HT1080 (cell line): ENCODE measurements at places on chromosomes 12 and 14.
A peak's percentile ranks its signal among the peaks of the same experiment; 100 is the strongest.

GRCh38 chr12:90028635-90029051, 320.0 kb upstream of the ATP2B1 start:
- DNase-seq, result peak; percentile 25

- no peak for DNase-seq
These were observed 1.7 kb upstream of the CCND2 start for GRCh38 chr12:4271717-4272423.

DNA sequence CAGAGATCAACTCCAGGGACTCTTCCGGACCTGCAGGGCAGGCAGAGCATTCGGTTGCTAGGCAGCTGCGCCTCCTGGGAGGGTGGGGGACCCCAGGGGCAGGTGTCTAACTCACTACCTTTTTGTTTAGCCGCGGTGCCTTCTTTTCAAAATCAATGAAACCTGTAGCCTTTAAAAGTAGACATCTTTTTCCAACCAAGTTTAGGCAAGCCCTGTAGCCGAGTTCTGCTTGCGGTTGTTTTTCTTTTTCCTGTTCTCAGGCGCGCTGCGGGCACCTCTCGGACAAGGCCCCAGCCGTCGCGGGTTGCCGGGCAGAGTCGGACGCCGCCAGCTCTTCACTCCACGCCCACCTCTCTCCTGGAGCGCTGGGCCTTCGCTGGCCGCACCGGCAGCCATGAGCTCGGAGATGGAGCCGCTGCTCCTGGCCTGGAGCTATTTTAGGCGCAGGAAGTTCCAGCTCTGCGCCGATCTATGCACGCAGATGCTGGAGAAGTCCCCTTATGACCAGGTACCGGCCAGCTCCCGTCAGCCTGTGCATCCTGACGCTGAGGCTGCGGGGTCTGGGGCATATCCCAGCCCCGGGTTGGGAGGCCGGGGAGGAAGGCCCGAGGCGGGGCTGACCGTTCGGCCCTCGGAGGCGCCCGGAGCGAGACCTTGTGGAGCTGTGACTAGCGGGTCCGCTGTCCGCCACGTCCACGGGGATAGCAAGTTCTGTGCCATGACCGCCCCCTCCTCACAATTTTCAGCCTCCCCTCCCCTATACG, at the start of gene TTC8:
Gene TTC8 (plus strand): TSS at position 338 of the 764 bp plus-strand sequence. CDS start 57 bp downstream, at position 395.
- DNase-seq, result peak; percentile 86

DNA sequence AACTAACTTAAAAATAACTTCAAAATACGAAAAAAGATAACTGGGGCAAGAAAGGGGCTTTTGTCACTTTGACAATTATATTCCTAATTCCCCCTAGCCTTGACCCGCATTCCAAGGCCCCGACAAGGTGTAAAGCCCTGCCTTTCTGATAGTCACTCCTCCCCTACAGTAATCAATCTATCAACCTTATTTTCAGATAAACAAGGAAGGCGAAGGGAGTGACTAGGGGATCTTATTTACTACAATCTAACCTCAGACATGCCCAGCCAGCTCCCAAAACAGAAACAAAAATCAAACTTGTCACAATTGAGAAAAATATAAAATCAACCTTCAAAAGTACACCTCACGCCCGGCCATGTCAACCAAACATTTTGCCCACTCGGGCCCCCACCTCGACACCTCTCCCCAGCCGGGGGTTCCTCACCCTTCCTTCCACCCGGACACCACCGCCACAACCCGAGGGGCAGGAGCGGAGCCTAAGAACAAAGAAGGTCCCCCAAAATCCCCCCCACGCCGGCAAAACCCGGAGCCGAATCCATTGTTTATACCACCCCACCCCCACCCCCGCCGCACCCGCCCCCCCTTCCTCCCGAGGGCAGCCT, 562 bp downstream of the ZFYVE1 start:
- DNase-seq, result no peak

- no peak for DNase-seq
These were observed 18.0 kb downstream of the OR10P1 start for GRCh38 chr12:55654511-55655214.

- DNase-seq, result no peak
These were observed 14.3 kb upstream of the GTF2A1 start for GRCh38 chr14:81235096-81235495.

GRCh38 chr12:79441534-79441933, 249.2 kb downstream of the PAWR start:
- DNase-seq, result no peak

- DNase-seq, result no peak
These were observed 690.3 kb downstream of the AACS start for GRCh38 chr12:125755512-125755911.

DNA sequence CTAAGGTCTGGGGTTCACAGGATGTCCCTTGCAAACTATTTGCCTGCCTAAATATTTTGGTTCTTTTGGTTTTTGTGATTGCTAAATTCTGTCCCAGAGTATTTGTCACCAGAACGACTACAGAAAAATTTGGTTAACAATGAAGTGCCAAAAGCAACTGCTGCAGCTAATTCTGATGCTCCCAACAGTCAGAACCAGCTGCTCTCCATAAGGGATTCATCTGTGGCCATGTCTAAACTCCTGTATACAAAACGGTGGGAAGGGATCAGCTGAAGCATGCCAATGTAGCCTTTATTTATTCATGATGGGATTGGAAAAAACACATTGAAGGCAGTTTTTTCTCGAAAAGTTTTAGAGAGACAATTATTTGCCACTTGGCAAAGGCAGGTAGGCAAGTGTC, 29.3 kb upstream of the PELI2 start:
- DNase-seq, result no peak

GRCh38 chr12:39375206-39375808, 67.6 kb downstream of the KIF21A start:
- DNase-seq, result no peak

- no peak for DNase-seq
These were observed 13.7 kb upstream of the SIX1 start for GRCh38 chr14:60662982-60663381.

DNA sequence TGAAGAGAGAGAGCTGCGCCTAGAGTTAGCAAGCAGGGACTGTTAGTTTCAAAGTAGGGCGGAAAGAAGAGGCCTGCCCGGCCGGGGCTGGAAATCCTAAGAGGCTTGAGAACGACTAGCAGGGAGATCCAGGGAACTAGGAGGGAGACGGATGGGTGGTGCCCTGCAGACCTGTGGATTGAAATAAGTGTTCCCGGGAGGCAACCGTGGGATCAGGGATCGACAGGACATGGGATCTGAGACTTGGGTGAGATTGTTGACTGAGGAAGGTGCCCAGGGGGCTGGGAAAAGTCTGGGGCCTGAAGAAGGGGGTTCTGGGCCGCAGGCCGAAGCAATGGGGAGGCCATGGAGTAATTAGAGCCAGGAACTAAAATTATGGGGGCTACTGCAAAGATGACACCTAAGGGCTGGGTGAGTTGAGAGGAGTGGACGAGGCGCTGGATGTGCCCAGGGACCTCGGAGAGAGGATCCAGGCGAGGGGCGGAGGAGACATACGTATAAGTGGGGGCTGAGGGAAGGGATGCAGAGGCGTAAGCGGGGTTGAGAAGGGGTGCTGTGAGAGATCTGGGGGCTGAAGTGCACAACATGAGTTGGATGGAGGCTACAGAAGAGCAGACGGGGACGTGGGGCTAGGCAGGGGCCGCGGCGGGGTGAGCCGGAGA, 635 bp downstream of the LTA4H start:
- DNase-seq, result no peak

- DNase-seq, result no peak
These were observed 91.2 kb upstream of the BMP4 start for GRCh38 chr14:54047645-54048308.

DNA sequence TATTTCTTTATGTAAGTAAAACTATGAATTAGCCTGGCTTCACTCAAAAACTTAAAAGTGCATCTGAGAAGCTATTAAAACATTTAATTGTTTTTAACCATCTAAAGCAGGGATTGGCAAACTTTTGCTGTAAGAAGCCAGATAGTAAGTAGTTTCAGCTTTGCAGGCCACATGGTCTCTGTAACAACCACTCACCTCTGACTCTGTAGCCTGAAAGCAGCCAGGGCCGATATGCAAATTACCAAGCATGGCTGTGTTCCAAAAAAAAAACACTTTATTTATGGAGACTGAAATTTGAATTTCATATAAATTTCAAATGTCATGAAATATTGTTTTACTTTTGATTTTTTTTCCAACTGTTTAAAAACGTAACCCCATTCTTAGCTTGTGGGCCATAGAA, 95.3 kb downstream of the CIT start:
- DNase-seq, result no peak

DNA sequence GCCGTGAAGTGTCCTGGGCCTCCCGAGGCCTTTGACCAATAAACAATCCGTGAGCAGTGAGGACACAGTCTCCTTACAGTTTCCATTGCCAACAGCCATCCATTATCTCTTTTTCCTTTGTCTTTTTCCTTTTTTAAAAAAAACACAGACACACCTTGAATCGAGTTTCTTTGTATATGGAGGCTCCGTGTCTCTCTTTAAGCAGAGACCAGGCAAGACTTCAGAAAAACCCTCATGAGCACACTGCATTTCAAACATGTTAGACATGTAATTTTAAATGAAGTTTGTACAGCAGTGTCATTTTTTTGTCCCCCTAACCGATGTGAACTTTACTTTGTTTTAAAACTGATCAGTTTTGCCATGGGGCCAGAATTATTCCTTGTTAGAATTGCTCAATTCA, 111.1 kb downstream of the SPTSSA start:
- no peak for DNase-seq

GRCh38 chr12:121917950-121918678, at the start of gene CFAP251:
TSS of gene CFAP251 (plus strand) at chr12:121918592. CDS start at chr12:121921306, 2,714 bp downstream.
- DNase-seq, result no peak

- DNase-seq, result no peak
These were observed 77.5 kb downstream of the LIN7A start for GRCh38 chr12:80860206-80860605.

GRCh38 chr12:86837246-86837645, 581.1 kb upstream of the MGAT4C start:
- peak; percentile 6 for DNase-seq

DNA sequence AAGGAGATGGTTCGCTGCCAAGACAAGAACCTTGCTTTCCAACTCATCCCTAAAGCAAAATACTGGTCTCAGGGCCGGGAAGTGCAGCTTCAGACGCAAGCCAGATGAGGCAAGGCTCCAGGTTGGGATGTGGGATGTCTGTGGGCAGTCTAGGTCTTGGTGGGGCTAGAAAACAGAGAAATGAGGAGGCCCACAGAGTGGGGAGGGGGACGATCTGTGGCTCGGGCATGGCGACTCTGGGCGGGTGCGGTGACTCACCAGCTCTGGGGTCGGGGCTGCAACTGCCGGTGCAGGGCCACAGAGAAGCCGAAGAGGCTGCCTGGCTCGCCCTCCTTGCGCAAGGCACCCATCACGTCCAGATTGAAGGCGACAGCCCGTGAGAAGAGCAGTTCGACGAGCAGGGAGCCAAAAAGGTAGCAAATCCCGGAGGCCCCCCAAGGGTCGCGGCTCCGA, 459 bp downstream of the ITGA7 start:
- no peak for DNase-seq

DNA sequence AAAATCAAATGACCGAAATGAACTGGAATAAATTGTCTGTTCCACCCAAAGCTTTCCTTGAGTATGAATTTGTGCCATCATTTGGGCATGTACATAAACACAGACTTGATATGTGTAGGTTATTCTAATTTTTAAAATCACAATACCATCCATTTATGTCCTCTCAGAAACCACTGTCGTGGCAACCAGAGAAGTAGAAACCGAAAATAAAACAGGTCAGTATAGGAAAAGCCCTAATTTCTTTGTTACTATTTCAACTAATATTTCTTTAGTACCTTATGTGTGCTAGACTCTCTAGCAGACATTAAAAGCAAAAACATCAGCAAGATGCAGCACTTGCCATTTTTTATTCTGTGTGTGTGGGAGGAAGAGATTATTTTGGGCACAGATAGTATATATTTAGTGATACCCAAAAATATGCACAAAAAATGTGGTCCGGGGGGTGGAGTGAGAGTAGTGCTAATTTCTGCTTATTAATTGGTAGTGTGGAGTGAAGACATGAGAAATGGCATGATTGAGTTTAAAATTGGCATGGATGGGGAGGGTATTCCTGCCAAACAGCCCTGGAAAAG, 130.8 kb upstream of the CNTN1 start:
- DNase-seq, result no peak

- DNase-seq, result no peak
These were observed 30.1 kb upstream of the GPR132 start for GRCh38 chr14:105095236-105095805.

GRCh38 chr14:69152902-69153151, at the start of gene DCAF5:
TSS of gene DCAF5 (minus strand) at chr14:69153119. CDS start at chr14:69152978, 141 bp downstream.
- no peak for DNase-seq
